Kidney epithelial cell (primary cell): ENCODE measurements at places on chromosomes 3 and 15.

- DNase-seq: no peak
Measured at GRCh38 chr15:53511175-53511574, 248.3 kb downstream of the WDR72 start.

GRCh38 chr3:126493739-126494138 is 18.0 kb upstream of the ZXDC start:
- no peak for DNase-seq

GRCh38 chr3:32709346-32709745 is 24.4 kb downstream of the CNOT10 start:
- DNase-seq: no peak

- DNase-seq: no peak
Measured at GRCh38 chr3:142097099-142097843, 52.1 kb downstream of the TFDP2 start.

GRCh38 chr15:89395461-89395871 is 60.8 kb upstream of the POLG start:
- no peak for DNase-seq

GRCh38 chr3:55782807-55783206 is 295.7 kb upstream of the WNT5A start:
- no peak for DNase-seq

GRCh38 chr3:99647081-99647480 is 8.7 kb downstream of the COL8A1 start:
- DNase-seq: no peak

DNA sequence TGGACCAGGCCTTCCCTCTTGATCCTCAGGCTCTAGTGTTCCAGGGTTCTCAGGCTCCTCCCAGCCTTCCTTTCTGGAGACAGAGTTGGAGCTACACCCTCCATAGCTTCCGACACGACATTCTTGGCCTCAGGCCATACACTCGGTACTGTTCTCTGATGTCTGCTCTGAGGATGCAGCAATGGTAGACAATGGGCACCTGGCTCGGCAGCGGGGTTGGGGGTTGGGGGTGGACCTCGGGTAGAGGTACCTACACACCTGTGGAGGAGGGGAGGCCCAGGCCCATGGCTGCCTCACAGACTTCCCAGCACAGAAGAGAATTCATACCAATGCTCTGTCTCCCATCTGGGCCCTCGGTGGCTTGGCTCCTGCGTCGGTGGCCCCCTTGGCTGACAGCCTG is 21.4 kb downstream of the CCDC13 start:
- DNase-seq: no peak

- no peak for DNase-seq
Measured at GRCh38 chr15:101411581-101411980, 77.9 kb downstream of the PCSK6 start.

DNA sequence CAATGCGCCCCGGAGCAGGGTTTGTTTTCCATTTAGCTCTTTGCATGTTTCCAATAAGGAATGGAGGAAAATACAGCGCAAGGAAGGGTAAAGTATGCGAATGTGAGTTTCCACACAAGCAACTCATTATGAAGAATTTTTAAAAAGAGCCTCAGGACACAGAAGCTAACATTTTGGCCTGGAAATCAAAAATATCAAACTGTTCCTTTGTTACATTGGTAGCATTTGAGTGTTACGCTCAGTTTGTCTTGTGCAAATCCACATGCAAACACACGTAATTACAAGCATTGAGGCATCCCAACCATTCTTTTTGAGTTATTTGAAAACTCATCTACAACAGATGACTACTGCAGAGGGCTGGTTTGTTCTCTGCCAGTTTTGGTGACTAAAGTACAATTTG is 93.0 kb upstream of the SNRPA1 start:
- no peak for DNase-seq

GRCh38 chr3:126433105-126433430 is 38.4 kb downstream of the CFAP100 start:
- DNase-seq: no peak

GRCh38 chr3:194340757-194341400 is 10.2 kb downstream of the CPN2 start:
- no peak for DNase-seq

GRCh38 chr15:57506422-57506821 is 85.3 kb upstream of the MYZAP start:
- DNase-seq: no peak

GRCh38 chr3:168951368-168951767 is 712.1 kb downstream of the MECOM start:
- peak; percentile 39 for DNase-seq

DNA sequence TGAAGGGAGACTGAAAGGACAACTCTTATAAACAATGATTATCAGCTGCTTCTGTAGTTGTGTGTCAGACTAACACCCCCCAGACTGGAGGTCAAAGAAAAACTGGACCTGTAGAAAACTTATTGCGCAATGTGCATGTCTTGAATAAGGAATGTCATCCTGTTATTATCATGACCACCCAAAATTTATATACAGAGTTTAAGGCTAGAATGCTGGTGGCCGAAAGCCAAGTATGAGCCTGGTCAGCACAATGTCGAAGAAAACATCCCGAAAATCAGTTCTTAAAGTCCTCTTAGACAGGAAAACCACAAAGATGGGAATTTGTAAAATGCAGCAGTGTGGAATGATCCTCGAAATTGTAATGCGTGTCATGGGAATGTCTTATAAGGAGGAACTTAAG is 29.3 kb downstream of the RFTN1 start:
- peak; percentile 79 for DNase-seq

GRCh38 chr3:50352781-50353180 is 2.1 kb downstream of the CYB561D2 start:
- DNase-seq: no peak

DNA sequence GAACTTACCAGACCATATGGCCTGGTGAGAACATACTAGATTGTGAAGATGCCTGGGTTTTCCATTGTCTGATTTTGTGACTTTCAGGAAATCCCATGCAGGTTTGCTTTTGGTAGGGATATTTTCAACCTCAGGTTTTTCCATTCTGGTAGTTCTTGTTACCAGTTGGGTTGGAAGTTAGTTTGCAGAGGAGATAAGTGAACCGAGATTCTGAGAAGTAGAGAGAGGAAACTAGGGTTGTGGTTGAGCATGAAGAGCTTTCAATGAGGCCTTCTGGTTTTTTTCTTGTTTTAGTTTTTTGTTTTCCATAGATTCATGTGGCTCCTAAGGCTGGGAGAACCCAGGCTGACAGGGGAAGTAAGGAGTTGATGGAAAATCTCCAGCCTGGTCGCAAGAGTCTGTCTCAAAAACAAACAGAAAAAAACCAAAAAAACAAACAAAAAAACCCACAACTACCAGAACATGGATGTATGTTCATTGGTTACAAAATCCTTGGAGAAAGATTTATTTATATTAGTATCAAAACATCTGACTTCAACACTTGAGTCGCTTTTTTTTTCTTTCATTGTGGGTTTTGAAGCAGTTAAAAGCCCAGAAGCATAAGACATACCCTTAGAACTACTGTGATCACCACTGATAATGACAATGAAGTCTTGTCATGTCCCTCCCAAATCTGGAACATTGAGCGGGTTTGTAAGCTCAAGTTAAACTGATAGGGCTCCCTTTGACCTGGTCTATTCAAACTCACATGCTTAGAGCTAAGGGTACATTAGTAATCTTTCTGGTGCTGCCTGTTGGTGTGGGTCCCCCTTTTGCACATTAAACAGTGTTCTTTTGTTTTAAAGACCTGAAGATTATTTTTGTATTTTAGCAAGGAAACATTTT is 3.2 kb downstream of the GPR171 start:
- DNase-seq: no peak

- no peak for DNase-seq
Measured at GRCh38 chr3:816605-817004, 276.2 kb upstream of the CNTN6 start.
